Fibroblast of skin of back (primary cell): ENCODE measurements at places on chromosomes 3 and 15.

DNA sequence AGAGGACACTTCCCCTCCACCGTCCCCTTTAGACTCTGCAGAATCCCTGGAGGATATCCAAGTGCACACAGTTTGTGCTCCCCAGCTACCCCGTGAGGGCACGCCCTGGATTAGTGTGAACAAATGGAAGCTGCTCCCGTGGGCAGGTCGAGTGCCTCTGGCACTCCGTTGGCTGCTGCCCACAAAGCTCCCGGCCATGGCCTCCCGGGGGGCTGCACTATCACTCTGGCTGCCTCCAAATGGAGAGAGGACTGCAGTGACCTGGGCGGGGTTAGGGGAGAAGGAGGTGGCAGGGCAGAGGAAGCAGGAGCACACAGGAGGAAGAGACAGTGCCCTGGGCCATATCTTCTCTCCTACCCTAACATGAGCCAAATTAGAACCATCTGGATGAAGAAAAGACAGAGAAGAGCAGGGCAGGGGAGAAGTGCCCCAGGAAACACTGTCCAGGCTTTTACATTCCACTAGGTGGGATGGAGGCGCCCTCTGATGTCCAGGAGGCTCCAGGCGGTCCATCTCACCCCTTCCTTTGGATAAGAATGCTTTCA is 29.4 kb upstream of the ACAD9 start:
- DNase-seq, result peak; percentile 13

- DNase-seq, result peak; percentile 42
Observed at GRCh38 chr3:136396916-136397315, 146.8 kb downstream of the PCCB start.

DNA sequence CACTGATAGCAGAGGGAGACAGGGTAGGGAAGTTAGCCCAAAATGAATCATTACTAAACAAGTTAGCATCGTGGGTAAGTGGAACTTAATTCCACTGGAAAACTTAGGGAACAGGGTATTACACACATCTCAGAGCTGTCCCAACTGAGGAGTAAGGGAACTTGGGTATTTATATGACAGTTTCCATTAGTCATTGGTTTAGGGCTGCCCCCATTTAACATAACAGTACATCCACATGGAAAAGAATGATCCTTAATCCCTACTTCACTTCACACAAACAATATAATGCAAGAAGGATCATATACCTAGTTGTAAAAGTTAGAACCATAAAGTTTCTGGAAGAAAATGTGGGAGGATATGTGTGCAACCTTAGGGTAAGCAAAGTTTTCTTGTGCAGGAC is 4.3 kb upstream of the REC114 start:
- DNase-seq, result no peak

GRCh38 chr3:134824791-134825190 is 29.7 kb downstream of the EPHB1 start:
- no peak for DNase-seq

DNA sequence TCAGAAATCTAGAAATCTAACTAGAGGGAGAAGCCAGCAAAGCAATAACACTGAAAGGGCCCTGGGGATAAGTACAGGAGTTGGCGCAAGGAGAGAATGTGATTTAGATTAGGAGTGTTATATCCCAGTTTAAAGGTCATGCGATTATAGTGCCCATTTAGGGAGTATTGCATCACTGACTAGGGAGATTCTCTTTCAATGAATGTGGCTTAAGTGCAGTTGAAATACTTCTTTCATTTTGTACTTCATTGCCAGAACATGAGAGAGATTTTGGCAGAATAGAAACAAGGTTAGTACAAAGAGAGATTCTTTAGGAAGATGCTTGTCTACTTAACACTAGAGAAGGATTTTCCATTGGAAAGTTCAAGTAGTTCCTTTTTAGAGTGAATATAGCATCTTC is 13.9 kb downstream of the ROBO2 start:
- no peak for DNase-seq

DNA sequence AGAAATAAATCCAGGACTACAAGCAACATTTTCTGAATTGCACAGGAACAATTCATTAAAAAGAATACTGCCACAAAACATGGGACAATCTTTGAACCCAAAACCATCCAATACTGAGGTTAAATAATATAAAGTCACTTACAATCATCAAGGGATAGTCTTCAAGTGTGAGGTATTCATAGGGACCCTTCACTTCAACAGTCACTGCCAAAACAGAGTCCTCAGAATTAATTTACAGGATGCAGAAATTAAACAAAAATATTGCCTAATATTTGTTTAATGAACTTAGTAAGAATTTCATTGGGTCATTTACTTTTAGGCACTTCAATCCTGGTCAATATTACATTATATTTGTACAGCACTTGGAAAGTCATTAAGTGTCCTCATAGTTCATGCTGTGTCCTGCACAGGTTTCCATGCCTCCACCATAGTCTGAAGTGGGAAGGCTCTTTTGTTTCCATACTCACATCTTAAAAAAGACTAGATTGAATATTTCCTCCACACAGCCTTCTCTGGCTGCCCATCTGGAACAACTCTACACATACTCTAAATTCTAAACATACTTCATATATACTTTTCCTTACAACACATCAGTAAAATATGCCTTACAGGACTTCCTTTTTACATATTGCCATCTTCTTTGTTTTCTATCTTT is 31.6 kb upstream of the VPS39 start:
- peak; percentile 49 for DNase-seq

- DNase-seq, result no peak
Observed at GRCh38 chr3:170364965-170365364, 7.5 kb downstream of the SKIL start.

GRCh38 chr3:193053046-193053435 is 135.4 kb upstream of the MB21D2 start:
- peak; percentile 82 for DNase-seq

DNA sequence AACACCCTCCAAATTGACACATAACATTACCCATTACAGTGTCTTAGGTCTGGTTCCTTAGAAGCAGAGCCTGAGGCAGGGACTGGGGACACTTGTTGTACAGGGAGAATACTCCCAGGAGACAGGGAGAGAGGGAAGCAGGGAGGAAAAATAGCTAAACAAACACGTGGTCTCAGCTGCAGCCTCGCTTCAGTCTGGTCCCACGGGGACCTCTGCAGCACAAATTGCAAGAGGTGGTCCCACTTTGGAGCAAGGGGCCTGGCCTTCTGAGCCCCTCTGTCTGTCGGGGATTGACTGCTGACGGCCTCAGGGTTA is 25.0 kb upstream of the PLA2G4D start:
- DNase-seq, result no peak

DNA sequence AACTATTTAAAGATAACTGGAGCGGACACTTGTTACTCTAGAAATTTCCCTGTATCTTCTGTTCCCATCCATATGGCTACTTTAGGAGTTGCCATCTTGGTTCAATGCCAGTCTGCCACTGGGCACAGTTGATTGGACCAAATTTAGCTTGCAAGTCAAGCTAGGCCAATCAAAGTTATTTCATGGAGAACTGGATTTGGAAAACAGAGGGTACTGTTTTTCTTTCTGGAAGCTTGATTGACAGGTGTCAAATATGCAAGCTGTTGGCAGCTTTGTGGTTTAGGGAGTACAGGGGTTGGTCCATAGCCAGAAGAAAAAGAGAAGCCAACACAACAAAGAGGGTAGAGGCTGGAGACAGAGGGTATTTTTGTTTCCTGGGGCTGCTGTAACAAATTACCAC is 33.4 kb upstream of the KLHL25 start:
- DNase-seq, result no peak

DNA sequence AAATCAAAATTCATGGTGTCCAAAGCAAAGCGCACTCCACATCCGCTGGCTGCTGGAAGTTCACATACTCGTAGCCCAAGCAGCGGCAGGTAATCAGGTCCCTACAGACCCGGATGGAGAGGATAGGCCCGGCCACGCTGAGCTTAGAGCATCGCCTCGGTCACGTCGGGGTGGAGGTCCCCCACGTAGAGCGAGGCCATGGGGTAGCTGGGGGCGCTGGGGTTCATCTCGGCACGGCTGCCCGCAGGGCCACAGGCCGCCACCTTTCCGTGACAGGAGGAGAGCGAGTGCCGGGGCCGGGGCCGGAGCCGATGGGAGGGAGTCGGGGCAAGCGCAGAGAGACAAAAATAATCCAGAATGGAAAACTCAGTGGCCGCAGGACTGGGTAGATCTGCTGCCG is 16.1 kb upstream of the STRIT1 start:
- no peak for DNase-seq

DNA sequence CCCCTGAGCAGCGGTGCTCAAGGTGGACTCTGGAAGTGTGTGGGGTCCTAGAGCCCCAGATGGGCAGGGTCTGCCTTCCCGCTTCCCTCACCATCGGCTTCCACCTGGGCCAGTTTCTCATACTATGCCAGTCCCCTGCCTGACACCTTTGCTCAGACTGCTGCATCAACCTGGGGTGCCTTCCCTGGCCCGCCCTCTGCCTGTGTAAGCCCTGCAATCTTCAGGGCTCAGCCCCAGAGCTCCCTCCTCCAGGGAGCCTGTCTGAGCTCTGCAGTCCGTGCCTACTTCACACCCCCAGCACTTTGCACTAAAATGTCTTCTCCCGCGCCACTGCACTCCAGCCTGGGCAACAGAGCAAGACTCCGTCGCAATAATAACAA is 13.1 kb downstream of the CSK start:
- no peak for DNase-seq

- peak; percentile 18 for DNase-seq
Observed at GRCh38 chr3:19934098-19934566, at the start of gene EFHB. TSS of gene EFHB (minus strand) at chr3:19934217. CDS start at chr3:19934018, 199 bp downstream.

- DNase-seq, result peak; percentile 81
Observed at GRCh38 chr15:39599871-39600270, 19.0 kb downstream of the THBS1 start.

DNA sequence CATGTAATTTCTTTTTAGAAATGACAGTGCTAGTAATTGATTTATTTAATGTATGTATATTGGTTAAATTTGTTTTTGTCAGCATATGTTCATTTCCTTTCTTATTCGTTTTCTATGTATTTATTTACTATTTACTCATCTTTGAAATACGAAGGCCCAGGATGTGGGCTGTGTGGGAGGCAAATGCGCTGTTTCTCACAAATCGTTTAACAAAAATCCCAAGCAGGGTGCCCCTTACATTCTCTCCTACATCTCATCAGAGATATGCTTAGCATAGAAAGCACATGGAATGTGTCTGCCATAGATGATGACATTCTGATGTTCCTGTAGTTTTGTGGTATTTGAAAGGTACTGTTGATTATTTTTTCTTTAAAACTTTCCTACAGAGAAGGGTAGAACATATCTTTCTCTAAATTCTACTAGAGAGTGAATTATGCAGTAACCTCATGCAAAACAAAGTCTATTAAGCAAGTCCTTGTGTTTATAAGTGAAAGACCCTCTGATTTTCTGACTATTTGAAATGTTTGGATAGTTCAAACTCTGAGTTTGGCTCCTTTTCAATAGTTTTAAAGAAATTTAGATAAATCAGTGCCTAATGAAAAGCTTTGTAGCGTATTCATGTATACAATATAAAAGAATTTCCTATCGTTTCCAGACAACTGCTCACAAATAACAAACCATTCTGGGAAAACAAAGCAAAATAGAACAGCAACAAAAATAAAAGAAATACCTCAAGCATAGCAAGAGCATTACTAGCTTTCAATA is 111.1 kb upstream of the VGLL3 start:
- DNase-seq, result no peak

DNA sequence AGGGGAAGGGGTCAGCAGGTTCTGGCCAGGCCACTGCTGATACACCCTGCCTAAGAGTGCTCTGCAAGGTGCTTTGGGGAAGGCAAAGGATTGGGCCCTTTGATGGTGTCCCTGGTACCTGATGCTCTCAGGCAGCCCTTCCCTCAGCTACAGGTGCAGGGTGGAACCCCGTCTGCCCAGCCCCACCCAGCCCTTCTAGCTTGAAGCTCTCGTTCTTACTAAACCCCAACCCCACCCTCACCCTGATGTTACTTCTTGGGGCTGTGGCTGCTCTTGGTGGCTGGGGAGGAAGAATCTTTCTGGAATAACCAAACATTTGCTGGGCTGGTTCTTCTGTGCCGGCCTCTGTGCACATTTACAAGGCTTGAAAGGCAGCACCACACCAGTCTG is 6.4 kb downstream of the GNAI2 start:
- DNase-seq, result no peak

GRCh38 chr3:149382518-149382917 is 5.1 kb upstream of the TM4SF1 start:
- DNase-seq, result no peak

DNA sequence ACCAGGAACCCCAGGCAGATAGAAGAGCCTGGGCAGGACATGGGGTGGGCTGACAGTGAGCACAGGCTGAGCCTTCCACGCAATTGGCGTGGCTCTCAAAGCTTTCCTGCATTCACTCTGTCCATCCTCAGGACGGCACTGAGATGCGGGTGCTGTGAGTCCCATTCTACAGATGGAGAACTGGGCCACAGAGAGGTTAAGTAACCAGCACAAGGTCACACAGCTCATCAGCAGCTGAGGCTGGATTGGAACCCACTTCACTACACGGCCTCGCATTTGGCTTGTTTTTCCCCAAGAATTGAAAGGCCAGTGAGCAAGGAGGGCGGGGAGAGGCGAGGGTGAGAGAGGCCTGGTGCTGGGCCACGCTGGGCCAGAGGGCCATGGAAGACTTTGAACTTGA is 36.0 kb upstream of the GRIP2 start:
- no peak for DNase-seq

GRCh38 chr3:79354179-79354688 is 413.6 kb downstream of the ROBO1 start:
- DNase-seq, result no peak

GRCh38 chr3:128553560-128553959 is 60.6 kb upstream of the GATA2 start:
- DNase-seq, result no peak

GRCh38 chr3:184426691-184427141 is 46.9 kb downstream of the CHRD start:
- no peak for DNase-seq

DNA sequence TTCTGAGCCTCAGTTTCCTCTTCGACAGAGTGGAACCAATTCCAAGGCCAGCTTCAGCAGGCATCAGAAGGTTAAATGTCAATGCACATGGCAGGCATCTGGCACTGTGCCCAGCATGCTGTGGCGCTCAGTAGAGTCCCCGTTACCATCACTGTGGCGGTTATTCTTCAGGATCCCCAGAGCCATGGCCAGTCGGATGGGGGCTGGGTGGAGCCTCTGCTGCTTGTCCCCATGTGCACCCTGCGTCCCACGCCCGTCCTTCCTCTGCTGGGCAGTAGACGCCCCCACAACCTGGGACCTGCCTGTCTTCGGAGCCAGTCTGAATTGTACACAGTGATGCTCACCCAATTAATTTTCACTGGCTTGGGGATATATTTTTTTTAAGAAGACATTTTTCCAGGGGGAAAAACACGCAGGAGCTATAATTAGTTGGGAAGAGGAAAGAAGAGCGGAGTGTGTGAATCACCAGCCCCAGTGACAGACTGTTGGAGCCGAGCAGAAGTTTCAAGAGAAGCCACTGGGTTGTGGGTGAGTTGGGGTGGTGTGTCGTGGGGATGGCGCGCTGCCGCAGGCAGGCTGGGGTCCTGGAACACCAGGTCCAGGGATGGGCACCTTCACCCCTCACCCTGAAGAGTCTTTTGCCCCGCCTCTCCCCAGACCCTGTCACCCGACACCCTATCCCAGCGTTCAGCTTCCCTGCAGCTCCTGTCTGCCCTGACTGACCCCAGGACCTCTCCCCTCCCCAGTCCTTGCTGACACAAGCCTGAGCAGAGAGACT is 26.8 kb upstream of the RPL29 start:
- DNase-seq, result peak; percentile 59
